Stimulated activated CD8-positive, alpha-beta memory T cell treated with anti-CD3 and anti-CD28 coated beads, Interleukin-4, amount 100 ng/mL, for 1 hour (primary cell): ENCODE measurements at places on chromosomes 3 and 15.

DNA sequence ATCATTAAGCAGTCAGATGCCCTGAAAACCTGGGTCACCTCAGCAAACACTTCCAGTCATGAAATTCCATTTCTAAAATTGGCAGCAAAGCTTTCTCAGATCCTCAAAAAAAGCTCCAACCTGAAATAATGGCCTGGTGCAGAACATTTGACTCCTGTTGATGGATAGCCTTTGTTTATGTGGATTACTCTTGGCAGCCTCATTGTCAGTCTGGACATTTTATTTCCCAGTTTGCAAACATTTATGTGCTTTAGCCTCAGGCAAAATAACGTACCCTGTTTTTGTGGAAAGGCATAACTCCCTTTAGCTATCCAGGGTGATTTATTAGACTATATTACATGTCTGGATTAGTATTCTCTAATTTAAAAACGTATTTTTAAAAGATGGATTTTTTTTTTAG, 53.9 kb downstream of the PXYLP1 start:
- no peak for DNase-seq

DNA sequence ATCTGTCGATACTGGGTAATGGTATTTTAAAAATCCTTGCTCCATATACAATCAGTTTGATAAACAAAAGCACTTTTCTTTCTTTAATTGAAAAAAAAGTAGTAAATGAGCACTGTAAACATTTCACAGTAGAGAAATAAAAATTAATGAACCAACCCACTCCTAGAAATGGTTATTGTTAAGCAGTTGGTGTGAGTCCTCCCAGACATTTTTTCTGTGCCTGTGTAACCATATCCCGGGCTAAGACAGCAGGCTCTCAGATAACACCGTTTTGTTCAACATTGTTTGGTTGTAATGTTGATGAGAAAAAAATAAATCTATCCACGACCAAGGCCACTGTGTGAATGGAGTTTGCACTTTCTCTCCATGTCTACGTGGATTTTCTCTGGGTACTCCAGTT, 42.6 kb downstream of the PXK start:
- DNase-seq, result no peak

DNA sequence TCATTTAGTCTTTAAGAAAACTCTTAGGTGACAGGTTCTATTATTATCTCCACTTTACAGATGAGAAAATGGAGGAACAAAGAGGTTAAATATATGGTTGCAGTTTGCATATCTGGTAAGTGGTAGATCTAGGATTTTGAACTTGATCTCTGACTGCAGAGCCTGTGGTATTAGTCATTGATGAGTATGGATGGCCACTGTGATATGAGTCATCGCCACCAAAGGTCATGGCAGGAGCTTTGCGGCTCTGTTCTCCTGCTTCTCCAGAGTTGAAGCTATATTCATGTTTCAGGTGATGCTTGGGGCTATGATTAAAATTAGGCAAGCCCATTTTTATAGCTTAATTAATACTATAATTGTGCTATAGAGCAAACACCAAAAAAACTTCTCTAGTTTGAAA, 306.2 kb upstream of the DPPA4 start:
- no peak for DNase-seq

DNA sequence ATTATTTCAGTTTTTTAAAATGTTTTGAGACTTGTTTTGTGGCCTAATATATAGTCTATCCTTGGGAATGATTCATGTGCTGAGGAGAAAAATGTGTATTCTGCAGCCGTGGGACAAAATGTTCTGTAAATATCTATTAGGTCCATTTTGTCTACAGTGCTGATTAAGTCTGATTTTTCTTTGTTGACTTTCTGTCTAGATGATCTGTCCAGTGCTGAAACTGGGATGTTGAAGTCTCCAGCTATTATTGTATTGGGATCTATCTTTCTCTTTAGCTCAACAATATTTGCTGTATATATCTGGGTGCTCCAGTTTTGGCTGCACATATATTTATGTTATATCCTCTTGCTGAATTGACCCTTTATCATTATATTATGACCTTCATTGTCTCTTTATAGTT, 85.2 kb downstream of the UBE2E2 start:
- no peak for DNase-seq

GRCh38 chr15:70447928-70448698, 315.2 kb downstream of the UACA start:
- no peak for DNase-seq

DNA sequence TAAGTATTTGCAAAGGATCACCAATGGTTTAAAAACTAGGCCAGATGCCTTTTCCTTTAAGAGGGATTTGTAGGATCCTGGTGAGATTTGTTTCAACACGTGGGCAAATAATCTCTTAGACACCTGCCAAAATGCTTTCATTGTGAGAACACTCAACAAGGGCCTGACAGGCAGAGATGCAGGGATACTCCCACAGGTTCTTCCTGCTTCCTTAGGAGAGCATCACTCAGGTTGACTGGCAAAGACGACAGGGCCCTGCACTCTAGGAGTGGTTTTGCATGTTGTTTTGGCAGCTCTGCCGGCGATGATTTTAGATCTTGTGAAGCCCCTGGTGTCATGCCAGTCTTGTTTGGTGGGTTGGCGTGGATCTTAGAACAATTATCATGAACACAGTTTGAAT, 184.5 kb downstream of the NR1D2 start:
- no peak for DNase-seq
